Hindlimb muscle (tissue), 1 donor: ENCODE measurements at places on chromosomes 12 and 14. TPM values are rescaled to one million over a fixed set of nuclear protein-coding genes. Genes with fewer than 3 reads are reported as not detected.

DCN gene
- 1,243 TPM for polyA plus RNA-seq

GRCh38 chr14:77240336-77240915, 30.6 kb downstream of the NGB start:
- no peak for DNase-seq

GRCh38 chr12:30785630-30786029, 30.9 kb upstream of the CAPRIN2 start:
- DNase-seq, result no peak

DNA sequence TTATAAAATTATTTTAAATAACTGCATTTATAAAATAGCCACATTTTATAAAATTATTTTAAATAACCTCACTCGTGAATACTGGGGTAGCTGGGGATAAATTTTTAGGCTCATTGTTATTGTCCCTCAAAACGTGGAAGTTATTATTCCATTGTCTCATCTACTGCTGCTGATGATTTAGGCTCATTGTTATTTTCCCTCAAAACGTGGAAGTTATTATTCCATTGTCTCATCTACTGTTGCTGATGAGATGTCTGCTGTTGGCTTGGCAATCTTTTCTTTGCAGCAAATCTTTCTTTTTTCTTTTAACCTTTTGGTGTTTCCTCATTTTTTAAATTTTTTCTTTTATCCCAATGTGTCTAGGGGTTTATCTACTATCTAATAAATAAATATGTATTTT, 182.6 kb upstream of the PZP start:
- no peak for DNase-seq

GRCh38 chr12:29309320-29309902, 71.6 kb downstream of the ERGIC2 start:
- DNase-seq, result no peak

DNA sequence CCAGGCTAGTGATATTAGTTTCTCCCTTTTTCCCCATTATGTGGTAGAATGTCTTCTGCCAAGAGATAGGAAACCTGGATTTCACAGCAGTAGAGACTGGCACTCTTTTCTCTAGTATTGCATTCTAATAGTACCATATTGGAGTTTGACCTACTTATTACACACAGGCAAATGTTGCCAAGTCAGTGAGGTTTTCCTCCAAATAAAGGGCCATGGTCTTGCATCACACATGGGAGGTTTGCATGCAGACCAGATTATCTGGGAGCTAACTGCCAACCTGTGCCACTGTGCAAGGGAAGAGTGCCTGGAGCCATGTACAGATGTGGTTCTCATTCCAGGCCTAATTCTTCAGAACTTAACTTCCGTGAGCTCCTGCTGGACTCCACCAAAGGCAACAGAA, 113.3 kb downstream of the ANO6 start:
- DNase-seq, result no peak

DNA sequence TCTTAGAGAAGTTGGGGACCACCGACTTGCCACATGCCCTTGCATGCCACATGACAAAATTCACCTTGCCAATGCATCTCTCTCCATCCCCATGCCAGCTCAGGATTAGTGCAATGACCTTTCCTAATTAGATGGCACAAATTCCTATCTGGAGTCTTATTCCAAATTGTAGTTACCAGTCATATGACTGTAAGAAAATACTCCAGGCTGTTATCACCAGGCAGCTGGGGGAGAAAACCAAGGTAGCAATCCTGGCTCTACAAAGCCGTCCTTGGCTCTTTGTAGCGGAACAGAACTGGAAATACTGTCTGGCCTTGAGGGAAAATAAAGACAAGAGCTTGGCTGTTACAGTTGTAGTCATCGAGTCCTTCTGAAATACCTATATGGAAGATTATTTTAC, 208.5 kb upstream of the DIO2 start:
- DNase-seq, result no peak

KRT3 gene
- not detected for polyA plus RNA-seq

DNA sequence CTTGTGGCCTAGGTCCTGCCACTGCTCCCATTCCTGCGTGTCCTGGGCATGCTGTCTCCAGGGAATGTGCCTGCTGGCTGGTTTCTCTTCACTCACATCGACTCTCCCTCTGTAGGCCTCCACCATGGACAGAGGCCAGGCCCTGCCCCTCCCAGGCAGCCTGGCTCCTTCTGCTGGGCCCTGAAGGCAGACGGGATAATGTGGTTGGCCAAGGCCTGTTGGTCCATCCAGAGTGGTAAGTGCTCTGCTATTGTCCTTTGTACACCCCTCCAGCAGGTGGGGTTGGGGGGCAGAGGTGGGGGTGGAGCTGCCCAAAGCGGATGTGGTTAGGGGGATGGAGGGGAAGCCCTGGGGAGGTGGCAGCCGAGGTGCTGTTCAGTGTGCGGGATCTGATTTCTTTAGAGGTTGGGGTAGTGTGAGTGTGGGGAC, 9.5 kb upstream of the NR4A1 start:
- no peak for DNase-seq

RNF31 gene
- 39.5 TPM for polyA plus RNA-seq

DNA sequence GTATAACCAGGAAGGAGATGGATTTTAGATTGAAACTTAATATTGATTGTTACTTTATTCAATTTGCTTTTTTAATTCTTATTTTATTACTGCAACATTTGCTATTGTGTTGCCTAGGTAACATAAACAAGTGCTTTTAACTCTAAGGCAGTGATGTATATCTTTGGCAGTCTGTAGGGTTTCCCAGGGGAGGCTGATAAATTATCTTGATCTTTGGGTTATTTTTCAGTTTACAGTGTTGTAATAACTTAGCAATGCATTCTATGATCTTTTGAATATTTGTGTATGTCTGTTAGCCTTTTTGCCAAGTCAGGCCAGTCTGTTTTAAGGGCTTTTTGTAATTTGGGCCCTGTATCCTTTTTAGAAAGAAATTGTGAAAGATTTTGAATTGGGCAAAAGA, 7.8 kb upstream of the DTD2 start:
- DNase-seq, result peak; percentile 45

DNA sequence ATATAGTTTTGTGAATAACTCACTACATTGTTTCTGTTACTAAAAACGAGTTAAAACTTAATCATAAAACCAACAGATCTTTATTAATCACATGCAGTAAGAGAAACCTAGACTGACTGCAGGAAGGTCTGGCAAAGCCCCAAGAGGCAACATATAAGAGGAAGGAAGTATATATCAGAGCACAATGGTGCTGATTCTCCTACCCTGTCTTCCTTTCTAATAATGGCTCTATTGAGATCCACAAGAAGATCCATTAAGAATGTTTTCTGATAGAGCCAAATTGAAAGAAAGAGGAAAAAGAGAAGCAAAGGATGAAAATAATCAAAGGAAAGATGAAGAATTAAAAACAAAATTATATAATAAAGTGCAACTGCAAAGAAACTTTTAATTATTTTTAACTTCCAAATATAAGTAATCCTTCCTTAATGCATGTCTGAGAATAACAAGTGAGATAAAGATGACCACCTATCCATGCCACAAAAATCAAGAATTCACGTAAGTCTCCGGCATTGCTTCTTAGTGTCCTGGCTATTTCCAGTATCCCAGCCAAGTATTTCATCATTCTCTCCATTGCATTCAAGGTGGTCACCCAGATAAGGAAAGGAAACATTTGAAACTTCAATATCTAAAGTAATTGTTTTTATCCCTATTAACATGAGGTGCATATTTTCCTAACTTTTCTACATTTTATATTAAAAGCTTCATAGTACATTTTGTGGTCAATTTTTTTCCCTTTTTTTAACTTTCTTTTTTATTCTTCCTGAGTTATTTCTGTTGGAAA, 62.2 kb downstream of the SOX5 start:
- no peak for DNase-seq

- DNase-seq, result no peak
These were observed 66.1 kb downstream of the FUT8 start for GRCh38 chr14:65478596-65478995.

DNA sequence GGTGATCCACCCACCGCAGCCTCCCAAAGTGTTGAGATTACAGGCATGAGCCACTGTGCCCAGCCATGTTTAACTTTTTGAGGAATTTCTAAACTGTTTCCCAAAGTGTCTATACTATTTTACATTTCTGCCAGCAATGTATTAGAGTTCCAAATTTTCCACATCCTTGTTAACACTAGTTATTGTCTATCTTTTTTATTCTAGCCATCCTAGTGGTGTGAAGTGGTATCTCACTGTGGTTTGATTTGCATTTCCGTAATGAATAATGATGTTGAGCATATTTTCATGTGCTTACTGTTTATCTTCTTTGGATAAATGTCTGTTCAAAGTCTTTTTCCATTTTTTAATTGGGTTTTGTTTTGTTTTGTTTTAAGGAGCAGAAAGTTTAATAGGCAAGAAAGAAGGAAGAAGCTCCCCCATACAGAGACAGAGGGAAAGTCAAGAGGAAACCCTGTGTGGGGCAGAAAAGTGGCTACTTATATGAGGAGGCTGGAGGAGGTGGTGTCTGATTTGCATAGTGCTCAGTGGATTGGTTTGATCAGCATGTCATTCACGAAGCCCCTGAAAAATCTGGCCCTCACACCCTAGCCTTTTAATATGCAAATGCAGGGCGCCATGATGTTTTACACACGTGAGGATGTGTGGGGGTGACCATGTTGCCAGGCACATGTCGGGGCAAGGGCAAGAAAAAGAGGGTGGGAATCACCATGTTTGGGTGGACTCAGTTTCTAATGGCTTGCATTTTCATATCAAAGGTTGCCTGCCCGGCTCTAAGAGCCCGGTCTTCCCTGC, 14.9 kb downstream of the TXNRD1 start:
- DNase-seq, result no peak

DNA sequence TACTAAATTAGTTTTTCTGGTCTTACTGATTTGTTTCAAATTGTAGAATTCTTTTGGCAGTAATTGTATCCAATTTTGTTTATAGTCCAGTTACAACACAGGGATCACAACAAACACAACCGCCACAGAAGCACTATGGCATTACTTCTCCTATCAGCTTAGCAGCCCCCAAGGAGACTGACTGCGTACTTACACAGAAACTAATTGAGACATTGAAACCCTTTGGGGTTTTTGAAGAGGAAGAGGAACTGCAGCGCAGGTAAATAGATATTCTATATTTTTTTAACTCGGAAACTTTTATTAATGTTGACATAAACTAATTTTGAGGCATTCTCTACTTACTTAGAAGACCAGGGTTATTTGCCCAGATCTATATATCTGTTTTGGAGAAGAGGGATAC, 17.8 kb downstream of the PAPOLA start:
- DNase-seq, result no peak

TAS2R13 gene
- polyA plus RNA-seq, result not detected

- no peak for DNase-seq
These were observed 215.3 kb upstream of the PKP2 start for GRCh38 chr12:33111850-33112249.

- no peak for DNase-seq
These were observed 34.2 kb upstream of the EML1 start for GRCh38 chr14:99758872-99759545.

DNA sequence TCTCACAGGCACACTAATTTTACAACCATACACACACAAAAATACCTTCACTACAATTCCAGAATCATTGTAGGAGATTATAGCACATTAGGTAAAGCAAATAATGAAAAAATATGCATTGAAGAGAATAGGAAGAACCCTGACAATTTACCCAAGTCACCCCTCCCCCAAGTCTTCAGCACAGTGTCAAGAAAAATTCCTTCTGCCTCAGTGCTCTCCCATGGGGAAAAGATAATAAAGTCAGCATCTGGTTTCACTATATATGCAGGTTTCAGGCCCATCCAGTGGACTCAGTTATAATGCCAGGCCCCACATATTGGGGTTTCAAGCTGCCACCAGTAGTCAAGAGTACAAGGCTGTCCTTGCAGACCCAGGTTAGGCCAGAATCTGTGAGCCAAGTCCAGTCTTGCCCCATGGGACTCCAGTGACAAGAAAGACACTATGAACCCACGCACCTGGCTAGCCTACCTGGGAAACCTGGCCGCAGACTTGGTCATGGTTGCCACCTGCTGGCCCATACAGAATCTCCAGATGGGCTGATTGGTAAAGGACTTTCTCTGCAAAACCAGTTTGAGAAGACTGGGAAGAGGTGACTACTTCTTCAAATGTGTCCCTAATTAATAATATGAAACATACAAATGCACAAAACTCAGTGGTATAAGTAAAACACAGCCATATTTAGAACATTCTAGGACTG, 398.6 kb upstream of the FLRT2 start:
- DNase-seq, result no peak

DNA sequence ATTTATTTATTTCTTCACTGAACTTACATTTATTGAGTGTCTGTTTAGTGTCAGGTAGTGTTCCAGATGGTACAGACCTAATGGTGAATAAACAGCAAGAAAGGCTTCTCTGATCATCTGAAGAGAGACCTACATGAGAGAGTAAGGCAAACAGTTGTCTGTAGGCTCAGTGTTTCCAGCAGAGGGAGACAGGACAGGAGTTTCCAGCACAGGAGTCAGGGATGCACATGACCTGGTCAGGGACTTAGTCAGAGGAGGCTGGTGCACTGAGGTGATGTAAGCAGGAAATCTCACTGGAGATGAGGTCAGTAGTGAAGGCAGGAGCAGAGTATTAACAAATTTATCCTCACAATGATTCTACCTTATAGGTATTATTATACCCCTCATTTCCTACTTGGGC, 233.2 kb downstream of the MDGA2 start:
- DNase-seq, result no peak

HOXC10 gene
- 57.9 TPM for polyA plus RNA-seq

- DNase-seq, result no peak
These were observed 2.4 kb downstream of the ADCY4 start for GRCh38 chr14:24332268-24332993.

MLH3 gene
- polyA plus RNA-seq, result 21.3 TPM
